Neural cell (in vitro differentiated cells): ENCODE measurements at places on chromosomes 16 and 17. TPM values are rescaled to one million over a fixed set of nuclear protein-coding genes. Genes with fewer than 3 reads are reported as not detected.

TBC1D3G gene
- not detected in 2 replicates for polyA plus RNA-seq

KRTAP4-2 gene
- not detected in 2 replicates for polyA plus RNA-seq

COPRS gene
- 54.3 and 67.9 TPM in 2 replicates for polyA plus RNA-seq

GIT1 gene
- polyA plus RNA-seq, result 20.5 and 41.4 TPM in 2 replicates

SGSM2 gene
- polyA plus RNA-seq, result 222 and 281 TPM in 2 replicates

CHST5 gene
- polyA plus RNA-seq, result 0.84 and 2.7 TPM in 2 replicates
